ENCODE measurements at places on chromosomes 3 and 15.

DNA sequence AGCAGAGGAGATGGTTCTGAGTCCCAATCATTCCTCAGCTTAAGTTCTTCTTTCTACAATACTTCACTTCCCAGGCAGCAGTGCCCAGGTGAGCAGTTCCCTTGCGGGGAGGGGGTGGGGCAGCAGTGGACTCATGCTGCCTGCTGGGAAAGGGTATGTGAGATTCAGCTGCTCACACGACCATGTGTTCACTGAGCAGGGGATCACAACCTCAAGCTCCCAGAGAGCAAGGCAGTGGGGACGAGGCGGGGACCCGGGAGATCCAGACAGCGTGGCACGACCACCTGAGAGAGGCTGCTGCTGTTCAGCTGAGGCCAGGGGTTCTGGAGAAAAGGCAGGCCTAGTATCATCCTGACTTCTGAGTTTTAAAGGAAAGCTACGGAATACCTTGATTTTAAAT, 166.6 kb downstream of the XXYLT1 start:
- DNase-seq, result no peak

DNA sequence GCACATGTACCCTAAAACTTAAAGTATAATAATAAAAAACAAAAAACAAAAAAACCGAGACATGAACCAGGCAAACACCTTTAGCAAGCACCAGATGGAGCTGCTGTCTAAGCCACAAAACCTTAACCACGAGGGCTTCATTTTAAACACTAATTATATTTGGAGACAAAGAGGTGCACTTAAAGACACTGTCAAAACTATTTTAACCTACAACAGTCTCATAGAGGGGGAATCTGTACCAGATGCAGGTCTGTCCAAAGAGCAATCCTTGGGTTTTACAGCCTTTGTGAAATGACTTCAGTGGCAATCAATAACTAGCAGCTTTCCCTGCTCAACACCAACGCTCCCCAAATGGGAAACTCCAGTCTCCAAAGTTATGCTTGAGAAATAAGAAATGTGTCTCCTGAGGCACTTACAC, 115.7 kb upstream of the TSPAN3 start:
- no peak for DNase-seq

GRCh38 chr15:88938802-88939485, 25.8 kb upstream of the MFGE8 start:
- DNase-seq, result no peak

GRCh38 chr3:12040902-12041301, 36.7 kb downstream of the SYN2 start:
- no peak for DNase-seq

DNA sequence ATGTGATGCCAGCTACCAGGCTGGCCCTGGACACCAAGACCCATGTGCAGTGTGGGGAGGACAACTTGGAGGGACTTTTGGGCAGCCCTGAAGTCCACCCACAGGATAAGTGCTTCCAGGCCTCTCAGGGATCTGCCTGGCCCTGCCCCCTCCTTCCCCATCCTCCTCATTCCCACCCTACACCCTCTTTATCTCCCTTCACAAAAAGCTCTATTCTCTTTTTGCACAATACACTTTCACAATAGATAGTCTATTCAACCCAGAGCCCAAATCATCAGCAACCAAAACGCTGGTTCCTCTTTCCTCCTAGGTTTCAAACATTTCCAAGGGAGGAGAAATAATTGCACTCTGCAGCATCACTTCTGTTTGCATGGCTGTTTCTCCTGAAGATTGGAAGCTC, 7.8 kb upstream of the ZNF710 start:
- DNase-seq, result no peak

DNA sequence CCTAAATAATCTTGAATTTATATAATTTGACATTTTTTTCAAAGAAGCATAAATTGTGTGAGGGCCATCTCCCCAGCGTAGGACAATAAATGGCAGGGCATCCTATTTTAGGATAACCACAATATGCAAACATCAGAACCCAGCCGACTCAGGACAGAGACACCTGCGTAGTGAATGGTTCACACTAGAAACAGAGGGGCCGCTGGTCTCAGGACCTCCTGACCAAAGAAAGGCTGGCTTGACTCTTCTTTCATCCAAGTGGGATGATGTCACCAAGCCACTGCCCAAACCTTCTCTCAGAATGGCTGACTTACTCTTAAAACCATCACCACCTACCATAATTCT, 162.1 kb downstream of the FOXP1 start:
- DNase-seq, result no peak

GRCh38 chr3:129614927-129615363, 8.5 kb upstream of the PLXND1 start:
- DNase-seq, result peak; percentile 73

GRCh38 chr3:194931347-194931746, 245.7 kb downstream of the FAM43A start:
- DNase-seq, result no peak

GRCh38 chr3:126375835-126376331, 18.7 kb upstream of the KLF15 start:
- no peak for DNase-seq

- DNase-seq, result no peak
These were observed 96.4 kb upstream of the P3H2 start for GRCh38 chr3:190217081-190217480.

- DNase-seq, result no peak
These were observed 33.0 kb upstream of the SLC12A8 start for GRCh38 chr3:125245521-125245920.

DNA sequence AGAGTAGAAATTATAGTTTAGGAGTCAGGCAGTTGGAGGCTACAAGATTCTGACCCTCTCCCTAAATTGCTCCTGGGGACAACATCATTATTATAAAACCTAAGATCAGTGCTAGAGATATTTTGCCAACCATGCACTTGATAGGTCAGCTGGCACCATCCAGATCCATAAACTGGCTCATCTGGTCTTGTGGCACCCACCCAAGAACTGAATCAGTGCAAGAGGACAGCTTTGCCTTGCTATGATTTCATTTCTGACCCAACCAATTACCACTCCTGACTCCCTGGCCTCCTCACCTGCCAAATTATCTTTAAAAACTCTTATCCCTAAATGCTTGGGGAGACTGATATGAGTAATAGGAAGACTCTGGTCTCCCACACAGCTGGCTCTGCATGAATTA, 461.1 kb upstream of the TGFBR2 start:
- no peak for DNase-seq

DNA sequence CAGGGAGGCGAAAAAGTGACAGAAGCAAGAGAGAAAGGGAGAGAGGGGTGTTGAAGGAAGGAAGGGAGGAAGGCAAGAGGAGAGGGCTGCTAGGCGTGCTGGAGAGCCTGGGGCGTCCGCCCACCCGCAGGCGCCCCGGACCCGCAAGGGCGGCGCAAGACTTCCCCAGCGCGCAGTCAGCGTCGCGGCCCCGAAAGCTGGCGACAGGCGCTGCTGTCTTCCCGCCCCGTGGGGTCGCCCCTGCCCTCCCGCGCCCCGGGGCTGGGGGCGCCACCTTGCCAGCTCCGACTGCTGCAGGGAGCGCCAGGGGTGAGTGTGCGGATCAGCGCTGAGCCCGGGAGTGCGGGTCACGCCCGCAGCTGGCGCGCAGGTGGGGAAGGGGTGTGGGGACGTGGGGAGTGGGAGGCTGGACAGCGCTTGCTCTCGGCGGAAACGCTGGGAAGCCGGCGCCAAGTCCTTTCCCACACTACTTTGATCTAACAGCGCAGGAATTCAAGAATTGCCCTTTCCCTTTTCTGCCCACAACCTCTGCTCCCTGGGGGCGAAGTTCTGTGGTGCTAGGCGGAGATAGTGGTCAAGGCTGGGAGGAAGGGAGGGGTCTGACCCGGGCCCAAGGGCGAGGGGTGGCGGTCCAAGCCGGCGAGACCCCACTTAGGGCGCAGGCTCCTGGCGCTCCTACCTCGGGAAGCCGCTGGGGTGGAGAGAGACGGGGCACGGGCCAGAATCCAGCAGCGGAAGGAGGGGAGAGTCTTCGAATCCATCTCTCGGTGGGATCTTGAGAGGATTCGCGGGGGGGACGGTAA, 266.1 kb downstream of the CGGBP1 start:
- no peak for DNase-seq

- DNase-seq, result no peak
These were observed 36.9 kb upstream of the FRMD4B start for GRCh38 chr3:69422751-69423150.

GRCh38 chr15:60932051-60932915, 296.8 kb downstream of the RORA start:
- DNase-seq, result no peak

DNA sequence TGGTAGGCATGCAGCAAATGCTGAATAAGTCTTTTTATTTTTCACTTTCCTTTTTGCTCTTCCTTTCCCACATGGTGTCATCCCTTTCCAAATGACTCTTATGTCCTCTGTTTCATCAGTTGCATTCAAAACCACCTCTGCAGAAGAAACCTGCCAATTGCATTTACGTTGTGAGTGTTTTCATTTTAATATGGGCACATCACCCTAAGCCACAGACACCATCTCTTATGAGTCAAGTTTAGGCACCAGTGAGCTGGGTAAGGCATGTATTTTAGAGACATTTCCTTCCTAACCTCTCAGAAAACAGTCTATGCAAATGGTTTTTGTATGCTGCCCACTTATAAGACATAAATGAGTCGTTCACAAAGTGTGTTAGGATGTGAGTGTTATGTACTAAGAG, 223.3 kb upstream of the ADAMTS9 start:
- DNase-seq, result no peak

DNA sequence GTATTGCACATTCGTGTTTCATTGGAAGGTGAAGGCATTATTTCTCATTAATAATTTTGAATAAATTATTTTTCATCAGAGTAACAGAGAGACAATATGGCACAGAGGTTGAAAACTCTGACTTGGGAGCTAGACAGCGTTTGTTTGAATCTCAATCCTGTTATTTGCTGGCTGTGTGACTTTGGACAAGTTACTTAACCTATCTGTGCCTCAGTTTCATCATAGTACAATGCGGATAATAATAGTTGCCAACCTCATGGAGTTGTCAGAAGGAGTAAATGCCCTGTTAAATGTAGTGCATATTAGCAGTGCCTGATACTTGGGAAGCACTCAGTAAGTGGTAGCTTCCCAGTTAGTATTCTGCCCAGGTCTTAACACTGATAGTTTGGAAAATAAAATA, 151.7 kb downstream of the SPATA16 start:
- DNase-seq, result no peak

GRCh38 chr3:99875581-99875928, 57.9 kb downstream of the CMSS1 start:
- no peak for DNase-seq

DNA sequence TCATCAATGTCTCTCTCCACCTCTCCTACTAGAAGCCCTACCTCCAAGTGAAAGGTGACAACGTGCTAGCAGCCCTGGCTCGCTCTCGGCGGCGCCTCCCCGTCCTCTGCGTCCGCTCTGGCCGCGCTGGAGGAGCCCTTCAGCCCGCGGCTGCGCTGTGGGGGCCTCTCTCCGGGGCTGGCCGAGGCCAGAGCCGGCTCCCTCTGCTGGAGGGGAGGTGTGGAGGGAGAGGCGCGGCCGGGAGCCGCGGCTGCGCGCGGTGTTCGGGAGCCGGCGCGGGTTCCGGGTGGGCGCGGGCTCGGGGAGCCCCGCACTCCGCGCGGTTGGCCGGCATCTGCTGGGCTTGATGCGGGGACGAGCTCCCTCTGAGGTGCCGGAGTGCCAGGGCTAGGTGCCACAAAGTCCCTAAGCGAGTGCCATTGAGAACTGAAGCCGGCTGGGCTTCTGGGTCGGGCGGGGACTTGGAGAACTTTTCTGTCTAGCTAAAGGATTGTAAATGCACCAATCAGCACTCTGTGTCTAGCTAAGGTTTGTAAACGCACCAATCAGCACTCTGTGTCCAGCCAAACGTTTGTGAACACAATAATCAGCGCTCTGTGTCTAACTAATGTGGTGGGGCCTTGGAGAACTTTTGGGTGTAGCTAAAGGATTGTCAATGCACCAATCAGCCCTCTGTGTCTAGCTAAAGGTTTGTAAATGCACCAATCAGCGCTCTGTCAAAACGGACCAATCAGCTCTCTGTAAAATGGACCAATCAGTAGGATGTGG, 84.8 kb upstream of the ARRDC4 start:
- DNase-seq, result peak; percentile 15

DNA sequence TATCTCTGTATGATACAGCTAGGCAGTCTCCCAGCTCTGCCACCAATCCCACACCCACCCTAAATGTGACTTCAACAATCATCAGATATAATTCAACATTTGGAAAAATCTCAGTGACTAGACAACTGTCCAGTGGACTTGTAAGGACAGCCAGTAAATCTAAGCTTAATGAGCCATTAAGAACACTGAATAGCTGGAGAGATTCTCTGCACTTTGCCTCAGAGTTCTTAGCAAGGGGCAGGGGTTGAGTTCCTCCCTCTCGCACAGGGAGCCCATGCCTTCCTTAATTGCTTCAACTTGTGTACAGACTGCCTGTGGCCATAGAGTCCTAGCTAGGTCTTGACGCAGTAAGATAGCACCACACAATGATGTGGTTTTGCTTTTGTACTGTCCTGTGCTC, 15.6 kb downstream of the MEX3B start:
- no peak for DNase-seq

DNA sequence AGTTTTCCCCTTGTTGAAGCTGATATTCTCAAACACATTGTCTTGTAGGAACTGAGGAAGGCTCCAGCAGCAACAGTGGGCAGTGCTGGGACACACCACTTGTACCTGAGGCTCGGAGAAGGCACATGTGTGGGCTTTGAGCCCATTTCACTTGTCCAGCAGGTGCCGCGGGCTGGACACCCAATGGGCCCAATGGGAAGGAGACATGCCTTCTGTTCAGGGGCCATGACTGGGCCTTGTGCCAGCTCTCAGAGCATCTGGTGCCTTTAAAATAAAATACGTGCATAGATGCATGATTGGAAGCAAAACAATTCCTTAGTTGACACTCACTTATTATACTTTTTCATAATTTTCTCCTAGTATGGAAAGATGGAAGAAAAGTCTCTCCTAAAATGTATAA, 334.2 kb downstream of the KLF13 start:
- DNase-seq, result no peak

DNA sequence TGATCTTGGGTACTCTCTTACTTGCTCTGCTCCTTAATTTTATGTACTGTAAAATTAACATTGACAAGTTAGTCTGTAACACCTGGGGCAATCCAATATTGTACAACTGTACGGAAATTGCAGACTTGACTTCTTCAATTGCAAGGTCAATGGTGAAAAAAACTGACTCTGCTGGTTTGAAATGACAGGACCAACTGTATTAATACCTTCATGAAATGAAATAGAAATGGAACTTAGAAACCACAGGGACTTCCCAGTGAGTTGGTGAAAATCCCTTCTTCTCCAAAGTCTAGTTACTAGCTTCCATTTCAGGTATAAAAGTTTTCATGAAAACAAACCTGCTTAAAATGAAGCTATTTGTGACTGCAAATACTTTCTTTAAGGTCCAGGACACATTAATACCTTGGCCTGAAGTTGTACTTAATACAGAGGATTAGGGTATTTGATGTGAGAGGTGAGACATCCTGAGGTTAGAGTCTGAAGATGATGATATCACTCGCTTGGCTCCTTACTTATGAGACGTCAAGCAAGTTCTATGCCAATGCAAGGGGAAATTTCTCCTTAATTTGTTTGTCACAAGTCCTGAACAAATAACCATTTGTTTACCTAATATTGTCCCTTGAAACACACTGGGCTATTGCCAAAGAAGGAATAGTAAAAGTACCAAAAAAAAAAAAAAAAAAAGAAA, 226.2 kb upstream of the TP63 start:
- DNase-seq, result no peak

- DNase-seq, result no peak
These were observed 3.1 kb downstream of the CPLX3 start for GRCh38 chr15:74829486-74829885.

Data from hematopoietic multipotent progenitor cell treated with erythropoietin and hydrocortisone succinate and interleukin-3 and kit ligand, for 15 days (in vitro differentiated cells).